ENCODE measurements at places on chromosomes 3 and 15.
A peak's percentile ranks its signal among the peaks of the same experiment; 100 is the strongest.

GRCh38 chr3:142650001-142650693 lies 54.0 kb downstream of the PLS1 start:
- DNase-seq, result no peak

GRCh38 chr15:85693277-85693676 lies 101.4 kb downstream of the KLHL25 start:
- DNase-seq, result no peak

DNA sequence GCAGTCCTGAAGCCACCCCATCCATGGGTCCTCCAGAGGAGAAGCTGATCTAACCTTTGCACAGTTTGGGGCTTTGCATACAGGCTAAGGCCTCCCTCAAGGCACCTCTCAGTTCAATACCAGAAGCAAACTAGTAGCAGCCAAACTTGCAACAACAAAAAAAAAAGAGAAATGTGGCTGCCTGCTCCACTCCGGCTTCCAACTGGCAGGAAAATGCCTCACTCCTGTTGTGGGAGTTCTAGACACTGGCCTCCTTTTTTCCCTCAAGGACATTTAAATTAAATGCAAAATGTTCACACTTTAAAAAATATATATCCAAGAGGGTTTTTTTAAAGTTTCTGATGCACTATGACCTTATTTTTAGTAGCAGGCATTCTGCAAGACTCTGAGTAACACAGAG lies 216.0 kb upstream of the TPM1 start:
- DNase-seq, result no peak

GRCh38 chr3:53069422-53070068 lies 23.7 kb upstream of the SFMBT1 start:
- no peak for DNase-seq

DNA sequence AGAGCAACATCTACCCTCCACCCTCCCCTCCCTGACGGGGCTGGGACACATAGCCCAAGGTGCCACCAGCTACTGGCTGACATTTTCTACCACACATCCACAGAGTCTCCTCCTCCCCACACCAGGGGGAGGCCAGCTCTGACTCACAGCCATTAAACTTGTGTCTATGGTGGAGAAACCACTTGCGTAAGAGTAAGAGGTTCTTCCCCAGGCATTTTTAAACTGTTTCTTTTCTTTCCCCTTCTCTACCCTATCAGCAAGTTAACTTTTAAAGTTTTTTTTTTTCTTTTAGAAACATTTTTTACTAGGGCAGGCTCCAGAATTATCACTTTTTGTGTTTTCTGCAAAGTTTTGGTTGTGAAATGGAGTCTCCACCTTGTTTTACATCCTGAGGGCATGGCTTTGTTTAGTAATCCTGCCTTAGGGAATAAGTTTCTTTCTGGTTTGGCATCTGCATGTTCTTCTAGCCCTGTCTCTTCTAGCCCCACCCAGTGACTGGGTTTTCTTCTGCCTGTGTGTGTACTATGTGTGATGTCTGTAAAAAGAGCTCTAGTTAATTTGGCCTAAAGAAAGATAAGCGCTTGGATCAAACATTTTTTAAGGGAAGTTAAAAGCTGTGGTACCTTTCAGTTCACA lies 148.8 kb upstream of the GADL1 start:
- no peak for DNase-seq

- no peak for DNase-seq
Measured at GRCh38 chr3:189871418-189871817, 240.2 kb downstream of the TP63 start.

DNA sequence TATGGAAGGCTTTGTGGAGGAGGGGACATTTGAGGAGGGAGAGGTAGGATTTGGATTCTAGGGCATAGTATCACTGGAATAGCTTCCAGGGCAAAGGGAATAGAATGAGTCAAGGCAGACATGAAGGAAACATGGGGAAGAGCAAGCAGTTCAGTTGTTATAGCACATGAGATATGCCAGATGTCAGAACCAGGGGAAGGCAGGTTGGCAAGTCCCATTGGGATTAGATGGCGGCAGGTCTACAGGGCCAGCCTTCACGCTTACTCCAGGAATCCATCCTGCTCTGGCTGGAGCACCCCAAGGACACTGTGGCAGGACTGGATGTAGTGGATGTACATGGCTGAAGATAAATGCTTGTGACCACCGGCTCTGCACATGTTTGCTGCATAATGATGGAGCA lies 120.4 kb upstream of the ST8SIA2 start:
- no peak for DNase-seq

DNA sequence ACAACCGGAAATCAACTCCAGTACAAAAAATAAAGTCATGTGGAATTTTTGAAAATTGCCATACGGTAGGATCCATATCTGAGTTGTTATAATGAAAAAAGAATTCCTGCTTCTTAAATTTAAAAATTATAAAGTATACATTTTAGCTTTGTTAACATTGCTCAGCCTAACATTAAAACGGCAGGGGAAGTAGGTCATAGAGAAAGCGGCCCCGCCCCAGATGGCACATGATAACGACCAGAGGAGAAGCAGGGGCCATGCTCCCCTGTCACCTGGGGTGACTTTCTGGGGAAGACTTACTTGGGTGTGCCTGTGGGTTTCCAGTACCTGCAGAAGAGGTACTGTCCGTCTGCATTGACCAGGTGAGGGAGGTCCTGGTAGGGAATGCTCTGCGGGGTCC lies 921 bp downstream of the MGLL start:
- no peak for DNase-seq

GRCh38 chr15:92898988-92899582 lies 1.0 kb upstream of the CHD2 start:
- DNase-seq, result no peak

- no peak for DNase-seq
Measured at GRCh38 chr15:63347074-63347857, 34.4 kb downstream of the CA12 start.

- peak; percentile 44 for DNase-seq
Measured at GRCh38 chr15:92097474-92098178, 244.1 kb downstream of the SLCO3A1 start.

- no peak for DNase-seq
Measured at GRCh38 chr15:48374472-48374871, 43.2 kb downstream of the DUT start.

DNA sequence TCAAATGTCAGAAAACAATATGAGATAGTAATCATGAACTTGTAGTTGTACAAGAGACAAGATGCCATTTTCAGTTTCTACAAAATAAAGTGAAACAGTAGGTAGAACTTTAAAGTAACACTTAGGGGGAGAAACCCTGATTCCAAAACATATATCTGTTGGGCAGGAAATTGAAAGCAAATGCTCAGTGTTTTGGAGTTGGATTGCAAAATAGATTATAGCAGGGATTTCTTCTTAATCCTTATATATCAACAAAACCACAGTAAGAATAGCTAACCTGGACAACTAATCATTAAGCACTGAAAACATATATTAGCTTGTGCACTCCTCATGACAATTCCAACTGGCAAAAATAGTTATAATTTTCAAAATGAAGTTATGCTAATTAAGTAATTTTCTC lies 46.9 kb downstream of the COMMD2 start:
- no peak for DNase-seq

- no peak for DNase-seq
Measured at GRCh38 chr3:157405457-157405856, 31.2 kb upstream of the PTX3 start.

- DNase-seq, result no peak
Measured at GRCh38 chr15:63203451-63204090, 14.2 kb downstream of the RAB8B start.

Measured in WERI-Rb-1 (cell line).